AG09309 (cell line): ENCODE measurements at places on chromosomes 5 and 9.

- DNase-seq, result no peak
Measured at GRCh38 chr5:56025151-56025885, 30.6 kb upstream of the IL6ST start.

DNA sequence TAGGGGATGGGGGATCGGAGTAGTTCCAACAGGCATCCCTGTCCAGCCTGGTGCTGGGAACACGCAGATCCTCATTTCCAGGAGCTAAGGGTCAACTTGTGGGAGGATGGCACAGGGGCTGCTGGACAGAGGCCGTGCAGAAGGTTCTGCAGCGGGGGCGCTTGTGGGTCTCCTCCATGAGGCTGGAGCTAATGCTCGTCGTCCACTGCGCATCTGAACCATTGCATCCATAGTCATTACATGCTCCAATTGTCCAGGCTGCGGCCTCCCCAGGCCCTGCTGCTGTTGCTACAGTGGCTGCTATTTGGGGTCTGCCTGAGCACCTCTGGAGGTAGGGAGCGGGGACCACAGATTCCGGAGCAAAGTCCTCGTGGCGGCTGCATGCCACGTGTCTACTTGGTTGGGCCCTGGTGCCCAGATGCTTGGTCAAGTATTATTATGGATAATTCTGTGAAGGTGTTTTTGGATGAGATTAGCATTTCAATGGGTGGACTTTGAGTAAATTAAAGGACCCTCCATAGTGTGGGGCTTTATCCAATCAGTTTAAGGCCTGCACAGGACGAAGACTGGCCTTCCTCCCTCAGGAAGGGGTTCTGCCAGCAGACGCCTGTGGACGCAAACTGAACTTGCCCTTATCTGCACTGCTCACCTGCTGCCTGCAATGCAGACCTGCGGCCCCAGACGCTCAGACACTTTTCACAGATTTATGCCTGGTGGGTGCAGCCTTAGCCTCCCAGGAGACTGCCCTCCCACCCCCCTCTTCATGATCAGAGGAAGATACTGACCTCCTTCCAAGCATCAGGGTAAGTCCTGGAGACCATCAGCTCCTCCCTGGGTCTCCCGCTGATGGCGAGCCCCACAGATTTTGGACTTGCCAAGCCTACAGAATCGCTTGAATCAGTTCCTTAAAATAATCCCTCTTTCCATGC lies 127.5 kb upstream of the IRX4 start:
- DNase-seq, result no peak

DNA sequence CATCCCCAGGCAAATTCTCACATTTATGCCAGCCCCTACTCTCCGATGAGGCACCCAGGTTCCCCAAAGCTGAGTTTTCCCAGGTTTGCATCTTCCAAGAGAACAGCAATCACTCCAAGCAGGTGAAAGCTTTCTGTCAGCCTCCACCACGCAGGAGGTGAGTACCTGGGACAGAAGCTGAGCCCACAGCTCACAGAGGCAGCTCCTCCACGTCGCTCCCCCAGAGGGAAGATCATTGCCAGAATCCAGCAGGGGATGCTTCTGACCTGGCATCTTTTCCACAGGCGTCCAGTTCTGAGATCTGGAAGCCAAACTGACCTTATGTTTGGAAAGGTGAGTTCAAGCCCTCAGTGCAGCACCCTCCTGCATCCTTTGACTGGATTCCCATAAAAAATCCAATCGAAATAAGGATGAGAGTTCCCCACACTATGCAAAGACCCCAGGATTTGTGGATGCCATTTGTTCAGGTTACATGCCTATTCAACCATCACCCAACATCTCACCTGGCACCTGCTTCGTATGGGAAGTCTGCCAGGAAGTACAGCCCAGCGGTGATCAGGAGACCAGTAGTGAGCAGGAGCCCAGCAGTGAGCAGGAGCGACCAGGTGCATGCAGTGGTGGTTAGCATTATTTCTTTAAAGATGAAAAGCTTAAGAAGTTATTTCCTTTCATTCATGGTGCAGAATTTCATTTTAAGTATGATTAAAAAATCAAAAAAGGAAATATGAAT lies 47.4 kb upstream of the OLFM1 start:
- DNase-seq, result no peak

- DNase-seq, result no peak
Measured at GRCh38 chr9:117359910-117360309, 54.9 kb downstream of the ASTN2 start.

- DNase-seq, result no peak
Measured at GRCh38 chr9:92737611-92738299, 26.9 kb downstream of the BICD2 start.

DNA sequence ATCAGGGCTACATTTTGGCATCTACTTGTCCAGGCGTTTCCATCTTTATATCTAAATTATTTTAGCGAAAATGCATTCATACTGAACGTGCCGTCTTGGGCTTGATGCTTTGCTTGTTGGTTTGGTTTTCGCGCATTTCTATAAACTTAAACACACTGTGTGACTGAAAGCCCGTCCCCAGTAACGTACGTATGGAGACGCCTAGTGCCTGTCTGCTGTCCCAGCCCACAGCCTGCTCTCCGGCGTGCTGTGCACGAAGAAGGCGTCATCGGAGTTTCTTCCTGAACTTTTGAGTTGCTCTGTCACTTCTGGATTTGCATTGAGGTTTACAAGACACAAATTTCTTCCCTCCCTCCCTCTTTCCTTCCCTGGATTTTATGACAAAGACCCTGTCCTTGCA lies 40.6 kb upstream of the IRX4 start:
- DNase-seq, result no peak

GRCh38 chr9:91148306-91148705 lies 213.4 kb downstream of the AUH start:
- DNase-seq, result no peak

- DNase-seq, result no peak
Measured at GRCh38 chr5:145553177-145553576, 282.0 kb downstream of the PRELID2 start.

- DNase-seq, result no peak
Measured at GRCh38 chr5:16936989-16937438, 926 bp upstream of the MYO10 start.

- DNase-seq, result no peak
Measured at GRCh38 chr5:160318409-160318808, 6.0 kb upstream of the CCNJL start.

DNA sequence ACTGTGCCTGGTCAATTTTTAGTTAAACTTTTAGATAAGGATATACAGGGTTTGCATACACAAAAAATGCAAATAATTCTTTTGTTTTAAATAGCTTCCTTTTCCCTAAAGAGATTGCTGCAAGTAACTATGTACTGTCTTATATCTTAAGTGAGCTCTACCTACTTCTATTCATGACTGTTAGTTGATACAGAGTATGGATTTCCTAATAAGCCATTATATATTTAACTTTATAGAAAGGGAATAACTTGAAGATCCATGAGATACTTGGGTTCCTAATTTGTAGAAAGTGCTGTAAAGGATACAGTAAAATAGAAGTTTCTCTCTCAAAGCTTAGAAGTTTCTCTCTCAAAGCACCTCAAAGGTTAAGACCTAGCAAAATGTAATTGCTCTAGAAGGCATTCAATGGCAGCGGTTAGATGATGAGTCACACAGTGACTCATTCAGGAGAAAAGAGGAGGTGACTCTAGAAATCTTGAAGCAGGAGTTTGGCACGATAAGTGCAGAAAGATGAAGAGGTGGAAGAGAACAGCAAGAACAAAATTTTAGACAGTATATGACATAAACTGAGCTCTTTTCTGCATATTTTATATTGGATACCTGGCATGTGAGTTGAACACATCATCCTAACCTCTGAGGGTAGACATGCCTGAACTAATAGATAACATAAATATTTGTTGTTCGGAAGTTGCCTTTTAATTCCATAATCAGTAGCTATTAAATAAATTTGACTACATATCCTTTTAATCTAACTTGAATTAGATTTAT lies 5.5 kb upstream of the DNAJC21 start:
- DNase-seq, result peak; percentile 48

DNA sequence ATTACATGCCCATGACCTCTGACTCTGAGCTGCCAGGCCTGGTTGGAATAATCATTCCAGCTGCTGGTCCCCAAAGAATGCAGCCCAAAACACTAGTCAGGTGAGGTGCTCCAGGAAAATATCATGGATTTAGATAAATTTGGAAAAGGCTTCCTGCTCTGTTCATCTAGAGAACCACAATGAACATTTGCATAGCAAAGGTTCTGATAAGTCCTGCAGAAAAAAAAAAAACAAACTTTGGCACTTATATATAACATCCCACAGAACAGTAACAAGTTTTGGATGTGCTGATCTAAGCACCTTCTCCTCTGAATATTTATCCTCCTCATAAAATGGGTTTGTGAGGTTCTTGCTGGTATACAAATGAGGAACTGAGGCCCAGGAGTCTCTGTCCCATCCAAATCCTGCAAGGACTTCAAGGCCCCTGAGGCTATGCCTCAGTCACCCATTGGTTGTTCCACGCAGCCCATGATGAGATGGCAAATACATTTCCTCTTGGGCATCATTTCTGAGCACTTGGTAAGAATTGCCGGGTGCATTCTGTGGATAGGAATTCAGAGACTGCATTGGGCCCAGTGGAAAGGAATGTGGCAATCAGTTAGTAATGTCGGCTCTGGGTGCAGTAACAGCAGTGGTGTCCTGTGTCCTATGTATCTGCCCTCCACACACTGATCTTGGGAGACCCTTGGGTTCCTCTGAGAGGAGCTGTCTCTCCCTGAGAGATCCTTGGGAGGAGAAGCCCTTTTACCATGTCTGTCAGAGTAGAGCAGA lies 73.4 kb upstream of the ASS1 start:
- DNase-seq, result no peak

DNA sequence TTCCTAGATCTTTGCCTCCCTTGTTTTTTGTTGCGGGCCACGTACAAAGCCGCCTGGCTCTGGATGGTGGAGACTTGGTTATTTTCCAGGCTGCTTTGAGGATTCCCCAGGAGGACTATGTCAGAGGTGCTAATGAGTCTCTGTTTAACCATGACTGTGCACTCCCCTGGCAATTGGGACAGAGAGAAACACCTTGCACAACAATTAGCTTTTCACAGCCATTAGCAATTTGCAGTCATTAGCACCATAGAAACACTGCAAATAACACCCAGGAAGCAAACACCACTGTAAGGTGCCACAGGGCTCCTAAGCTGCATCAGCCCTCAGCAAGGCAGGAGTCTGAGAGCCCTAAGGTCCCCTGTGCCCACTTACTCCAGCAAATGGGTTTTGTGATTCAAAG lies 201.0 kb upstream of the VLDLR start:
- DNase-seq, result no peak

- DNase-seq, result no peak
Measured at GRCh38 chr9:100466829-100467221, 6.1 kb upstream of the TMEFF1 start.

GRCh38 chr5:91266184-91266705 lies 116.9 kb downstream of the ARRDC3 start:
- DNase-seq, result peak; percentile 16

DNA sequence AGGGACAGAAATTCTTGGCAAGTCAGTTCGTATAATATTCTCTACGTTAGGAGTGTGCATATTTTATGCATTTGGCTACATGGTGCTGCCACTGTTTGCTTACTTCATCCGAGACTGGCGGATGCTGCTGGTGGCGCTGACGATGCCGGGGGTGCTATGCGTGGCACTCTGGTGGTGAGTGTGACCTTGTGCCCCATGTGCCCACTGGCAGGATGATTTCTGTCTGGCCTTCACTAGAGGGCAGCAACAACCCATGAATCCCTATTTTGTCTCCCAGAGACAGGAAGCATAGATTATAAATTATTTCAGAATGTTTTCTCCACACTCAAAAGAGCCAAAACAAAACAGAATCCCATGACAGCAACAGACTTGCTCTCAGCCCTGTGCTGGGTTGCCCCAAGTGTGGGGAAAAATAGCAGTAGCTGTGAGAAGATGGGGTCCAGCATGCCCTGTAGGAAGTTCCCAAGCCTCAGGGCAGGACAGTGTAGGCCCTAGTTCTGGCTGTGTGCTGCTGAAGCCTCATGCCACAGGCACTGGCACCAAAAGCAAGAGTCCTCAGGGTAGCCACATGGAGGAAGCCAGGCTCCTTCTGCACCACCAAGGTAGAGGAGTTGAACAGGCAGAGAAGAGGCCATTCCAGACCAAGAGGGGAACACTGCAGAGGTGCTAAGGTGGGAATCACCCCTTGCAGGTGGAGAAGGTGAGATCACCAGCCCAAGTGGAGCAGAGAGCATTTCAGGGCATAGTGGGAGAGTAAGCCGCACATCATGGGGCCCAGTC lies 16.0 kb downstream of the SLC22A5 start:
- no peak for DNase-seq

GRCh38 chr5:23289162-23289561 lies 218.2 kb upstream of the PRDM9 start:
- DNase-seq, result no peak

GRCh38 chr5:138545919-138546562 lies 3.0 kb upstream of the ETF1 start:
- no peak for DNase-seq

- no peak for DNase-seq
Measured at GRCh38 chr5:61752588-61752987, 420.5 kb downstream of the ZSWIM6 start.

DNA sequence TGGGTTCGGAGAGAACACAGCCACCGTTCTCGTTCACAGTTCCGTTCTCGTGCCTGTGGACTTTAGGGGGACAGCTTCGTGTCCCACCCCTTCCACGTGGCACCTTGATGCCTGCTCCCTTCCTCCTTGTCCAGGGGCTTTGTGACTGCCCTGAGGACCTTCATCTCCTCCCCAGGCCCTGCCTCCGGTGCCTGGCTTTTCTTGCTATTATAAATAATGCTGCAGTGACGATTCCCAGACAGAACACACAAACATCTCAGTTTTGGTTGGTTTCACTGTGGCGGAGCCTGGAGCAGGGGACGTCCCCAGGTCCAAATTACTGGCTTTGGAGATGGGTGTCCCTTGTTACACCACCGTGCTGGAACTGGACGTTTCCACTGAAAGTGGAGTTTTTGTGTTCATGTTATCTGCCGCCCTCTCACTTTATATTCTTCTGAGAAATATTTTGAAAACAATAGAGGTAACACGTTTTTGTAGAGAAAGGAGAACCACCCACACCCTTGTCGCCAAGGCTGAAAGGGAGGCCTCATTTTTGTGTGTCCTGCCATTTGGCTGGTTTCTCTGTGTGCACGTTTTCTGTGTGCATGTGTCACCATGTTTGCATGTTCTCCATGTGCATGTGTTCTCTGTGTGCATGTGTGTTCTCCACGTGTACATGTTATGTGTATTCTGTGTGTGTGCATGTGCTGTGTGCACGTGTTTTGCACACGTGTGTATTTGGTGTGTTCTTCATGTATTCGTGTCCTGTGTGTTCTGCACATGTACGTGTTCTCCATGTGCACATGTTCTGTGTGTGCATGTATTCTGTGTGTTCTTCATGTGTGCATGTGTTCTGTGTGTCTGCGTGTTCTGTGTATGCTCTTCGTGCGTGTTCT lies 24.2 kb downstream of the WNK2 start:
- no peak for DNase-seq
